ENCODE measurements at places on chromosomes 16 and 17.

DNA sequence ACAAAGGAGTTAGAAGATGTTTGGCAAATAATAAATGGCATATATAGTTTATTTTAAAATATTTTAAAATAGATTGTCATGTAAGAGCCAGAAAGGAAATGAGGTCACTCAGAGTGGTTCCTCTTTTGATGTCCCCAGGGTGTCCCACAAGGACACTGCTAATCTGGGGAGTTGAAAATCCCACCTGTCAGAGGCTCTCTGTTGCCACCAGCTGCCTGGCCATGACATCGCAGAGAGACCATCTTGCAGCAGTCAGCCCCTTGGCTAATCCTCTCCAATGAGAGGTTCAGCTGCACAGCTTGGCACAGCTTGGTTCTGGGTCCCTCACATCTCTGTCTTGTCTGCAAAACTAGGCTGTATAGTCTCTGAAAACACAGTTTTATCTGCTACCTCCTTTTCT lies 11.0 kb upstream of the RBFOX1 start:
- no peak for DNase-seq

GRCh38 chr16:5025171-5025632 lies 8.5 kb downstream of the NAGPA start:
- no peak for DNase-seq

DNA sequence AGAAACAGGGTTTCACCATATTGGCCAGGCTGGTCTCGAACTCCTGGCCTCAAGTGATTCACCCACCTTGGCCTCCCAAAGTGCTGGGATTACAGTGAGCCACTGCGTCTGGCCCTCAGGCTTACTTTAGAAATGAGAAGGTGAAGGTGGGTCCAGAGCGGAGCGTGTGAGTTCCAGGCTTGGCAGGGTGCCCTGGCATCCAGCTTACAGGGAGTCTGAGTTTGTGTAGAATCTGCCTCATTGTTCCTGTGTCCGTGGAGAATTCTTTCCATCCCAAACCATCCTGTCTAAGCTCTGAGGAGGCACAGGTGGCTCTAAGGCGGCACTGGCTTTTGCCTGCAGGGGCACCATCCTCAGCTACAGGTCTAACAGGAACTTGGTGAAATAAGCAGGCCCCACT lies 50.6 kb downstream of the RAB11FIP3 start:
- DNase-seq = no peak

DNA sequence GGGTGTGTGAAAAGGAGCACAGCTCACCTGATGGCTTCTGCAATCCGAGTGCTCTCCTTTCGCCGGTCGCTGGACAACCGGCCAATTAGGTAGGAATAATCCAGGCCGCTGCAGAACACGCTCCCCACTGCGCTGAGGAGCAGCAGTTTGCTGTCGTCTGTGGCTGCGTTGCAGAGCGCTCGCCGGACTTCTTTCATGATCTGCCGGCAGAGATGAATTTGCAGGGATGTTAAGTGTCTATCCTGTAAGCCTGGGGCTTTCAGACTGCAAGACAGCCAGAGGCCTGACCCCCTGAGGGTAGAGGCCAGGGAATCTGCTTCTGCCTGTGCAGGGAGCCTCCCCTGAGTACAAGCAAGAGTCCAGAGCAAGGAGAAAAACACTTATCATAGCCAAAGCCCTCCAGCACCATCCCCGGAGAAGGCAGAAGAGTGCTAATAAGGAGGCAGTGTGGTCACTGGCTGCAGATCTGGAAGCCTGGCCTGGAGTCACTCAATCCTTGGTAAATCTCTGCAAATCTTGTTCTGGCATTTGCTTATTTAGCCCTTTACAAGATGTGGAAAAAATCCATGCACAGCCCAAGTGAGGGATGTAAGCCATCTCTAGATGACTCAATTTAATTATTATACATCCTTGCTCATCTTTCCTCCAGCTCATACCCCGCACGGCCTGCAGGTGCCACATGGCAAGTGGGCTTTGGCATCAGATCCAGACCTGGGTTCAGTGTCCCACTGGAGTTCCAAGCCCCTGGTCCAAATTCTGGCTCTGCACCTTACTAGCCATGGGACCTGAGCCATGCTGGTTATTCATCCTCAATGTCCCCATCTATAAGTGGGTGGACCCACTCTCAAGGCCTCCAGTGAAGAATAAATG lies 80.2 kb downstream of the DYNLRB2 start:
- DNase-seq = no peak

DNA sequence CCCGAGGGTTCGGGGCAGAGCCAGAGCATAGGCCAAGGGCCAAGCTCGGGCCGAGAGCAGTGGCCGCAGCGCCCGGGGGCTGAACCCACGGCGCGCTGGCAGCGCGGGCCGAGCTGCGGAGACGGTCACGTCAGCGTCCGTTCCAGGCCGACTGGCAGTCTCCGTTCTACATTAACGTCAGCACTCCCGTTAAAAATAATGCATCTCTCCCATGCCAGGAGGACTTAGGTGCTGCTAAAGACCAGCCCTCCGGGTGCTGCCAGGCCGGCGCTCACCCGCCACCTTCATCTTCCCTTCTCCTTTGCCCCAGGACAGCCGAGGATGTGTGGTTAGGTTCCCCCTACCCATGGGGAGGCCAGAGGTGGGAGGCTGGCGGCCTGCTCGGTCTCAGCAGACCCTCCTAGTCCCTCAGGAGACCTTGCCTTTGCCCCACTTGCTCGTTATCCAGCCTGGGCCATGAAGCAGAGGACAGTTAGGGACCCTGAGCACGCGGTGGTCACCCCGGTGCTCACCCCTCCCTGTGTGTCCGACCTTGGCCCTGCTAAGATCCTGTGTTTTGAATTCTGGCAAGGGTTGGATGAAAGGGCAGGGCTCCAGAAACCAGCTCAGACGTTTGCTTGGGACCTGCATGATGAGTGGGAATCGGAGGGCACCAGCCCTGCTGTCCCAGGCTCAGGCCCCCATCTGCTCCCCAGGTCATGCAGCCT lies 572 bp downstream of the MPG start:
- DNase-seq = no peak

DNA sequence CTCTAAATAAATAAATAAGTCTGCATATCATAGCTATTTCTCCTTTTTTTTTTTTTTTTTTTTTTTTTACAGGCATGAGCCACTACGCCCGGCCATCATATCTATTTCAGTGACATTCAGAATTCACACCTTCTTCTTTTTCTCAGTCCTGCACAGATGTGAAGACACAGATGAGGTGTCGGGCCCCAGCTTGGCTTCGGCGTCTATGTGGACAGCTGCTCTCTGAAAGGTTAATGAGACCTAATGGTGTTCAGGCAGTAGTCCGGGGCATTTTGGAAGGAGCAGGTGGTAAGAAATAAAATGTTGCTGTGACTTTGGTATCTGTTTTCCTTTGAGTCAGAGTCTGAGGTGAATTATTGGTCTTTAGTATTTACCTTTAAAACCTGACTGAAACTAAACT lies 23.6 kb downstream of the TANGO6 start:
- DNase-seq = no peak
